ENCODE measurements at places on chromosomes 7 and 10.

- DNase-seq: no peak
Observed at GRCh38 chr7:71665716-71666115, 533.8 kb downstream of the GALNT17 start.

GRCh38 chr10:1026578-1026977 lies 919 bp upstream of the IDI2 start:
- DNase-seq: no peak

GRCh38 chr10:682931-683447 lies 6.5 kb downstream of the DIP2C start:
- no peak for DNase-seq

DNA sequence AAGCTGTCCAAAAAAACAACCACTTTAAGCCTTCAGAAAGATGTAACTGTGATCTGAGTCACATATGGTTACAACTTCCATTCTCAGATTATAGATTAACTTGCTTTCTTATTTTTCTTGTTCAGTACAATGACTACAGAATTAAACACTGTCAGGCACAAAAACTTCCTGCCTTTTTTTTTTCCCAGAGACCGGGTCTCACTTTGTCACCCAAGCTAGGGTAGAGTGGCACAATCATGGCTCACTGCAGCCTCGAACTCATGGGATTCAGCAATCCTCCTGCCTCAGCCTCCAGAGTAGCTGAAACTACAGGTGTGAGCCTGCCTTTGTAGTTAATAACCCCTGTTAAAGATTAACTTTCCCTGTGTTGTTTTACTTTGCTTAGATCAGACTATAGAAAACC lies 163.2 kb downstream of the AVL9 start:
- no peak for DNase-seq

DNA sequence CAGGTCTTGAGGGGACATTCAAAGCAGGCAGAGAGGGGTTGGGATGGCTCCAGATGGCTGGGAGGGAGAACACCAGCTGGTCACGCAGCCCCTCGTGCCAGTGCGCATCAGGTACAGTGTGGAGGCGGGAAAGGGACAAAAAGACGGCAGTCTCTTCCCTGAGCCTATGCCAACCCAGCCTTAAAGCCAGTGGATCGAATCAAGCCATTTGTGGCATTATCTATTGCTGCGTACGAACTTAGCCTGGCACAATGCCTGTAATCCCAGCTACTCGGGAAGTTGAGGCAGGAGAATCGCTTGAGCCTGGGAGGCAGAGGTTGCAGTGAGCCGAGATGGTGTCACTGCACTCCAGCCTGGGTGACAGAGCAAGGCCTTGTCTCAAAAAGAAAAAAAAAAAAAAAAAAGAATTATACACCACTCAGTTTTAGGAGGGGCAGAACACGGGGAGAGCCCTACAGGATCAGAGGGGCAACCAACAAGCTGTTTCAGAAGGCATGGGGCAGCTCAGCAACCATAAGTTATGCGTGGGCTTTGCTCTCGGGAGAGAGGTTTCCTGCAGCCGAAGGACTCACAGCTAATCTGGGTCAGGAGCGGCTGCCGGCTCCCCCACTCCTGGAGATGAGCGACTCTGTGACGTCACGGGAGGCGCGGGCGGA lies 356 bp upstream of the NDUFB2 start:
- DNase-seq: peak; percentile 65

DNA sequence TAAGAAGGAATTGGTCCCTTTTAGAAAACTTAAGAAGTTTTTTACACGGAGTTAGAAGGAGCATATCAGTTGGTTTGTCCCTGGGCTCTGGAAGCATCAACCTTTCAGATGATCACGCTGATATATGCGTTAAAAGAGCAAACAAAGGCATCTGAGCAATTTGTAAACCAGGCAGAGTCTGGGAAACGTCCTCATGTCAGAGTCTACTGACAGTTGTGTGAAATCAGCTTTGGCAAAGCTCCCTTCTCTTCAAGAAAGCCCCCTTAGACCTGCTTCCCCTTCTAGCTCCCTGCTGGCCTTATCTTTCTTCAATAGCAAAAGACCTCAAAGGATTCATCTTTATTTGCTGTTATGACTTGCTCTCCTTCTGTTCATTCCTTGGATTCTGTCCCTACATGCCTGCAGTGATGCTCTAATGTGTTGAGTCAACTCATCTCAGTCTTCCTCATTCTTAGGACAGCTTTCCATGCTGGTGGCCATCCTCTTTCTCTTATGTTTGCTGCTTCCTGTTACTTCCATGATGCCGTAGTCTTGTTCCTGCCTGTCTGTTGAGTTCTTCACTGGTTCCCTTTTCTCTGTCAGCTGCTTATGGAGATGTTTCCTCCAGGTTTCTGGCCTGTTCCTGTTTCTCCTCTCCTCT lies 106.5 kb upstream of the BMPER start:
- no peak for DNase-seq

DNA sequence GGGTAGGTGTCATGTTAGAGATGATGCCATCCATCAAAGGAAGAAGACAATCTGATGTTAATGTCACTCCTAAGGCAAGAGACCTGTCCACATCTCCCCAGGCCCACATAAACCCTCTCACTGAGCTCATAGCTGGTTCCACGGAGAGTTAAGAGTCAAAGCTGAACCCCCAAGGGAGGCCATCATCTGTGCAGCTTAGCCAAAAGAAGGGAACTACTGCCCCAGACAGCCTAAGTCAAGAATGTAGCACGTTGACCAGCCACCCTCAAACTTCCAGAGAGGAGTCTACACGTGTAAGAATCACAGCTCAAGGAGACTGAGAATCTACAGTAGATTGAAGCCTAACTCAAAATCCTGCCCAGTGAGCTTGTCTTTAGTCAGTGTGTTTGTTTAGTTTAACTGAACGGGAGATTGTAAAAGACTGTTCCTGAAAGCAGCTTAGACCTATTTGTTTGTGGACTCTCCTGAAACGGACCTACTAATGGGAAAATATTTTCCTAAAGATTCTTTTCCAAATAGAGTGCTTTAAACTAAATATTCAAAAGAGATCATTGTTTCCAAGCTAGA lies 192.7 kb upstream of the NFE2L3 start:
- DNase-seq: no peak

- DNase-seq: no peak
Observed at GRCh38 chr7:23474829-23475575, 4.7 kb upstream of the IGF2BP3 start.

All from NCI-H1436 treated with DMSO at 0.1 percent for 48 hours (cell line).